Thoracic aorta (tissue), 2 donors: ENCODE measurements at places on chromosomes 11 and 22.

- DNase-seq, result no peak
Measured at GRCh38 chr11:11245453-11245852, 107.6 kb downstream of the CSNK2A3 start.

GRCh38 chr11:80873310-80873999 is 1432.6 kb upstream of the TENM4 start:
- no peak for DNase-seq

GRCh38 chr22:45150139-45150538 is 13.6 kb upstream of the NUP50 start:
- DNase-seq, result no peak

DNA sequence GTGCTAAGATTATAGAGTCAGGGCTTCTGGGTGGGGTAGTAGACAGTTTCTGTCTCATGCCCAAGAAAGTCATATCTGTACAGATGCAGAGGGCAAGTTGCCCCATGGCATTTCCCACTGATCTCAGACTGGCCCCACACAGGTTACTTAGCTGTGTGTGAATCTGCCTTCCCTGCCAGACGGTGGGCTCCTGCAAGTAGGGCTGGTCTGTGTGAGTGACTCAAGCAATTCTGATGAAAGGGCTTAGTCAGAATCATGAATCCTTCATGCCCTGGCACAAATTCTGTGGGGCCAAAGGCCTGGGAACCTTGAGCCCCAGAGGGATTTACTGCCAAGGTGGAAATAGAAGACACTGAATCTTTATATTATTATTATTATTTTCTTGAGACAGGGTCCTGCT is 30.4 kb downstream of the USH1C start:
- no peak for DNase-seq

DNA sequence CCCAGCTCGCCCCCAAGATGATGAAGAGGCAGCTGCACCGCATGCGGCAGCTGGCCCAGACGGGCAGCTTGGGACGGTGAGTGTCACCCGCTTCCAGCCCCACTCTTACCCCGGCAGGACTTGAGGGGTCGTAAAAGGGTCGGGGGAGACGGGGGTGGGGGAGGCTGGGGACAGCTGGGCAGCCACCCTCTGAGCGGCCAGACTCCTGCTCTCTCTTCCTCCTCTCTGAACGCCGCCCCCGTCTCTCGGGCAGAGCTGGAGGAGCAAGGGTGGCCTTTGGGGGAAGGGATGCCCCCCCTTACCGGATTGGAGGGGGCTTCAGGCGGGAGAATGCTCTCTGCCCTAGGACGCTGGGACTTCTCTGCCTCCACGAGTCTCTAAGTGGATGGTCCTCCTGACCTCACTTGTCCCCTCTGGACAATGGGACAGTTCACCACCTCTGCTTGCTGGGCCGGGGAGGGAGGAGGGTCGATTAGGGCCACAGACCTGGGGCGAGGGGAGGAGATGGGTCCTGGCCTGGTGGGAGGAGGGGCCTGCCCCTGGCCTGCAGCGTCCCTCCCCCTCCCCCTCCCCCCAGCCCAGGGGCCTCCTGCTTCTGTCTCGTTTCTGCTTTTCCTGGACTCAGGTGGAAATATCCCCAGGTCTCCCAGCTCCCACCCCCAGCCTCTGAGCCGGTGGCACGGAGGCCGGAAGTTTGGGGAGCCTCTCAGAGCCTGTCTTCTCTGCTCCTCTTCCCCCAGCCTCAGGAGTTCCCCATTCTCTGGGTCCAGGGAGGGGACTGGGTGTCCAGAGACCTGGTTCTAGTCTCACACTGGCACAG is 512 bp downstream of the SH3BP1 start:
- no peak for DNase-seq

DNA sequence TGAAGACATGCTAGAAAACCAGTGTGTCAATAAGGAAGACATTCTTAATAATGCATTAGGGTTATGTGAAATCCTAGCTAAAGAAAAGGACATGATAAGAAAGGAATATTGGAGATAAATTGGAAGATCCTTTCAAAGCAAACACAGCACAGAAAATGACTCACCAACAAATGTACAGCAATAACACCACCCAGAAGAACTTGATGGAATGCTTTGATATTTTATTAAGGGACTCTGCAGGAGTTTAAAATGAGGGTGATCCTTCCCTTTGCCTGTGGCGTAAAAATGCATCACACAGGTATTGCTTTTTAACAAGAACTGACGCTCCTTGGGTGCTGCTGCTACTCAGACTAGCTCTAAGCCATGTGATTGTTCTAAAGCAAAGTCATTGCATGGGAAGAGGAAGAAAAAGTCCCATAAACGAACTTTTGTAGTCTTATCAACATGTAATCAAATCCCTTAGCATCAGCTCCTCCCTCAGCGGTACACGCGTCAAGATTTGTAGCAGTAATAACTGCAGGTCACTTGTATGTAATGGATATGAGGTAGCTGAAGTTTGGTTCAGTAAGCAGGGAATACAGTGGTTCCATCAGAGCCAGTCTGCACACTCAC is 48.4 kb upstream of the EED start:
- no peak for DNase-seq

DNA sequence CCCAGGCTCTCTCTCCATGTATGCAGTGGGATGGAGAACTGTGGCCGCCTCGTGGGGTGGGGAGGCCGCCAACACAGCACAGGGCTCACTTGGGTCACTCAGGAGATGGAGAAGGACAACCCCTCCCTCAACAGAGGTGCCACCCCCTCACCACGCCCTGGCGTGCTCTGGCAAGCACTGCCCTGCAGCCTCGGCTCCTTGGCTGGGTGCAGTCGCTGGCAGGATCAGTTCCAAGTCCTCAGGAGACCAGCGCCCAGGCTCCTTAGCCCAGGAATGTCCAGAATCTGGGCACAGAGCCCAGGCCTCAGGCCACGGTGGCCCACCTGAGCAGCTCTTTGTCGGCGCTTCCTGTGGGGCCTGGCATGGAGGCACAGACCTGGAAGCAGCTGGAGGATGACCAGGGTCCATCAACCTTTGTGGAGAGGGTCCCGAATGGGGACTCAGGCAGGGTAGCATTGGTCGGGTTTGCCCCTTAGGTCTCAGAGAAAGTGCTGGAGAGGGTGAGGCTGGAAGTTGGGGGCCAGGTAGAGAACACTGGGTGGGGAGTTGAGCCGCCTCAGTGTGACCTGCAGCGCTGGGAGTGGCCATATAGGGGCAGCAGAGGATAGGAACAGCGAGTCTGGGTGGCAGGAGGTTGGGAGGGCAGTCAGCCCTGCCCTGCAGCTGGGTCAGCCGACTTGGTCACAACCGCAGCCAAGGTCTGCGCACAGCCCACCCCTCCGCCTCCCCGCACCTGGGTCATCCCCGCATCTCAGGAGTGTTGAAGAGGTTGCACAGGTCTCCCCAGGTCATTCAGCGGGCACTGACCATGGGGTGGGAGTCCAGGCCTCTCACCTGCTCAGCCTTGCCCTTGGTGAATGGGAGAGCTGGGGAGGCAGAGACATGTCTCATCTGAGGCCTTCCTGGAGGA is 8.2 kb downstream of the SUSD2 start:
- no peak for DNase-seq

- DNase-seq, result no peak
Measured at GRCh38 chr22:46625843-46626349, 5.7 kb downstream of the GRAMD4 start.

- DNase-seq, result no peak
Measured at GRCh38 chr11:113885897-113886296, 10.5 kb upstream of the USP28 start.

DNA sequence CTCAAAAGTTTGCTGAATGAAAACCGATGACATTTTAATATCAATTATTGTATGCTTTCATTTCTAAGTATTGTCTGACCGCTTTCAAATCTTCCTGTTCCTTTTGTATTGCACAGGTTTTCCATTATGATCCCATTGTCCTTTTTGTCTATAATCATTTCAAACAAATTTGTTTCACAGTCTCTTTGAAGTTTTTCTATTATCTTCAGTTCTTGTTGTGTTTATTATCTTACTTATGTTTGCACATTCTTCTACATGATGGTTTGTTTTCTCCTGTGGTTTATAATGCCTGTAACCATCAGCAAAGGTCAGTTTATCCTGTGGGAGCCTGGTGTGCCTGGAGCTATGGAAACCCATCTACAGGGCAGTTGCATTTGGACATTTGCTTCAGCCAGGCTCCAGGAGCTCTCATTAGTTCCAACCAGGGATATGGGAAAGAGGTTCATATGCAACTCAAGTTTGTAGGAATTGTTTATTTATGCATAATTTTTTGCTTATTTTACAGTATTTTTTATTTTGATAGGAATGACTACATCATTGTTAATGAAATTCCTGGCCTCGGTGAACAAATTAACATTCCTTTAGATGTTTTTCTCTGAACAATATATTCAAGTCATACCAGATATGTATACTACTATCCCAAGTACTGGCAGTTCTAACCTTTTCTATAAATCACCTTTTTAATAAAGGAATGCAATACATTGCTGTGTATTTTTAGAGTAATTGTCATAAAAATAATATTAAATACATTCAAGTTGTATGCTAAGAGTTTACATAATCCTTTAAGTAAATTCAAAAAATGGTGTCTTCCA is 179.2 kb downstream of the SBF2 start:
- no peak for DNase-seq

- no peak for DNase-seq
Measured at GRCh38 chr11:92226331-92227229, 2.0 kb downstream of the FAT3 start.

GRCh38 chr22:46240073-46240472 is 10.0 kb downstream of the CDPF1 start:
- no peak for DNase-seq

DNA sequence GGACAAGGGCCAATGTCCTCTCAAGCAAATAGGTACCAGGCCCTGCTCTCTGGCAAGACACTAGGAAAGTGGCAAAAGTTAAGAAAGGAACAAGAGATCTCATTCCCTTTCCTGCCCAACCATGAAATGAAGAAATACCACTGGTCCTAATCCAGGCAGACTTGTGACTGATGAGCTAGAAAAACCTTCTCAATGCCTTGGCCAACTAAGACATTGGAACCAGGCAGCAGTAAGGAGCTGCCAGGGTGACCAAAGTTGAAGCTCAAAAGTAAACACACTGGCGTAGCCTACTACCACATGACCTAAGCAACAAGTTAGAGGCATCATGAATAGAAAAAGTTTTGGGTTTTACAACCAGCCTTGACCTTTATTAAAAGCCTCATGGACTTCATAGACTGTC is 45.1 kb upstream of the CHST1 start:
- no peak for DNase-seq

GRCh38 chr11:116388146-116388545 is 384.6 kb downstream of the BUD13 start:
- no peak for DNase-seq

GRCh38 chr11:130561441-130561881 is 113.0 kb downstream of the ADAMTS15 start:
- no peak for DNase-seq

DNA sequence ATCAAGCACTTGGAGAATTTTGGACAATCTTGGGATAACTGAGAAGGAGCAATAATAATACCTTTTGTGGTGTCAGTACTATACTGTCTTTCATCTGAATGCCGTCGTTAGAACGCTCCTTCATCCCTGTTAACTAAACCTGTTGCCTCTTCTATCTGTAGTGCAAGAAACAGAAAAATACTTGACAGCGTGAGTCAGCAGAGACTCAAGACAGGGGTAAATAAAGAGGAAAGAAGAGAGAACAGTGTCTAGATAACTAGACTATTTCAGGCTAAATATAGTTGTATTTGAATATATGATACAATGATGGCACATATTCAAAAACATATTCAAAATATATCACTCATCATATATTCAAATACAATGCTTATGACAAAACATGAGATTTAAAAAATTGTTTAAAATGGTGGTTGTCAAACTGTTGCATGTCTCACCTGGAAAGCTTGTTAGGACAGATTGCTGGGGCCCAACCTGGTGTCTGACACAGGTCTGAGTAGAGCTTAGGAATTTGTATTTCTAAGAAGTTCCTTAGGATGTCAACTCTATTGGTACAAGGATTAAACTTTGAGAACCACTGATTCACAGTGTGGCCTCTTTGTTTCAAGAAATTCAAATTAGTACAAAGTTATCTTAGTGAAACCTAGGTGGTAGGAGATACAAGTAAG is 17.4 kb downstream of the OOSP4A start:
- no peak for DNase-seq

DNA sequence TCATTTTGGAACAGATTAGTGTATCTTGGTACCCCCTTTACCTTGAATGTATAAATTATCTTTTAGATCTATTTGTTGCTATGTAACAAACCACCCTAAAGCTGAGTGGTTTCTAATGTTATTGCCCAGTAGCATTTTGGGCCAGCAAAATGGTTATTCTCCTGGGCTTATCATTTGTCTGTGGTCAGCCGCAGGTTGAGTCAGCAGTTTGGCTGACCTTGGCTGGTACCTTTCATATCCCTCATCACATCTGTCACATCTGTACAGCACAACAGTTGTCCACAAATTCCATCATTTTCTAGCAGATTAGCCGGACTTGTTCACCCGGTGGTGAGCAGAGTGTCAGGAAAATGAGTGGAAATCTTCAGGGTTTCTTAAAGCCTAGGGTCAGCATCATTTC is 588.5 kb upstream of the ARHGAP42 start:
- no peak for DNase-seq

DNA sequence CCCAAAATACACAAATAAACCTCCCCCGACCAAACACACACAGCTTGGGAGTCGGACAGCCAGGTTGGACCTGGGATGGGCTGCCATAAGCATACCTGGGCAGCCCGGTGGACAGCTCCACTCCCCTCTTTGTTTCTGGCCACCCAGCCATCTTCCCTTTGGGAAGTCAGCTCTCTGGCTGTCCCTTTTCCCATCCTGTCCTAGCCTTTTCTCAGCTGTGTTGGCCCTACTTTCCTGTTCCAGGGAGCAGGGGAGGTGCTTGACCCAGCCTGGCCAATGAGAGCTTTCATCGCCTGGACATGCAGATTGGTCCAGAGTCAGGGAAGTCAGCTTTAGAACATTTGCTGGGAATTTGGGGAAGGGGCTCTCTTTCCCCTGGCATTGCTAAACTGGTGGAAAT is 68.7 kb upstream of the NECTIN1 start:
- DNase-seq, result no peak

- DNase-seq, result no peak
Measured at GRCh38 chr11:118264569-118265465, 720 bp upstream of the MPZL2 start.

GRCh38 chr11:31301549-31302510 is 67.7 kb downstream of the DCDC1 start:
- no peak for DNase-seq

GRCh38 chr11:83241291-83241946 is 44.7 kb downstream of the CCDC90B start:
- no peak for DNase-seq

GRCh38 chr11:104582431-104582830 is 315.8 kb downstream of the CASP12 start:
- no peak for DNase-seq

GRCh38 chr22:32411402-32411801 is 645 bp downstream of the RTCB start:
- no peak for DNase-seq

GRCh38 chr11:104155375-104155774 is 8.6 kb downstream of the PDGFD start:
- no peak for DNase-seq

- DNase-seq, result no peak
Measured at GRCh38 chr22:50691521-50691920, 18.9 kb downstream of the SHANK3 start.
